ENCODE measurements at places on chromosomes 1 and 21. TPM values are rescaled to one million over a fixed set of nuclear protein-coding genes. Genes with fewer than 3 reads are reported as not detected.

Gene ATAD3C
- total RNA-seq = 7.0 TPM

Gene MFAP2
- 19.8 TPM for total RNA-seq

Gene LCE1A
- total RNA-seq = not detected

Gene PDPN
- total RNA-seq = 37.5 TPM

Gene VPS13D
- total RNA-seq = 69.0 TPM

Gene ACADM
- total RNA-seq = 49.3 TPM

Gene CASQ1
- 0.37 TPM for total RNA-seq

Gene TMEM269
- 0.06 TPM for total RNA-seq

- no peak for DNase-seq
Measured at GRCh38 chr1:38064197-38064903, 17.8 kb upstream of the POU3F1 start.

DNA sequence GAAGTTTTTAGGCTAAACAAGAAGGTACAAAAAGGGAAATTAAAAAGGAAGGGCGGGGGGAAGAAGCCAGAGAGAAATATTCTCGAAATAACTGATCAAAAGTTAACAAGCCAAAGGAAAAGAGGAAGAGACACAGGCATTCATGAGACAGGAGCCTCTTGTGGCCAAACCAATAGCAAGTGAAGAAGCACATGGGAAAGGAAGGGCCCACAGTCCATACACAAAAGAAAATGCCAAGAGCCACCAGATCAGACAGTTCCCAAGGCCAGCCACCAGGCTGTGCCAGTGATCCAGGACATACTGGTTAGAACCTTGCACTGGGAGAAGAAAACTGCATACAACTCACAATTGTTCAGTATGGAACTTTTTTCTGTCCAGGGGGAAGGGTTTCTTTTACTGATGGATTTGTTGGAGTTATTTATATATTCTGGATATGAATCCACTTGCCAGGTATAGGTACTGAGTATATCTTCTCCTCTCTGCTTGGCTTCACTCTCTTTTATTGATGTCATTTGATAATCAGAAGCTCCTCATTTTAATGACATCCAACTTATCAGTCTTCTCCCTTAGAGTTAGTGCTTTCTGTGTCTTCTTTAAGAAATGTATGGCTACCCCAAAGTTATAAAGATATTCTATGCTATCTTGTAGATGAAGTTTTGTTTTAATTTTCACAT is 76.8 kb downstream of the CD46 start:
- peak; percentile 83 for DNase-seq

- DNase-seq = no peak
Measured at GRCh38 chr1:110581682-110582145, 24.4 kb downstream of the KCNA2 start.

DNA sequence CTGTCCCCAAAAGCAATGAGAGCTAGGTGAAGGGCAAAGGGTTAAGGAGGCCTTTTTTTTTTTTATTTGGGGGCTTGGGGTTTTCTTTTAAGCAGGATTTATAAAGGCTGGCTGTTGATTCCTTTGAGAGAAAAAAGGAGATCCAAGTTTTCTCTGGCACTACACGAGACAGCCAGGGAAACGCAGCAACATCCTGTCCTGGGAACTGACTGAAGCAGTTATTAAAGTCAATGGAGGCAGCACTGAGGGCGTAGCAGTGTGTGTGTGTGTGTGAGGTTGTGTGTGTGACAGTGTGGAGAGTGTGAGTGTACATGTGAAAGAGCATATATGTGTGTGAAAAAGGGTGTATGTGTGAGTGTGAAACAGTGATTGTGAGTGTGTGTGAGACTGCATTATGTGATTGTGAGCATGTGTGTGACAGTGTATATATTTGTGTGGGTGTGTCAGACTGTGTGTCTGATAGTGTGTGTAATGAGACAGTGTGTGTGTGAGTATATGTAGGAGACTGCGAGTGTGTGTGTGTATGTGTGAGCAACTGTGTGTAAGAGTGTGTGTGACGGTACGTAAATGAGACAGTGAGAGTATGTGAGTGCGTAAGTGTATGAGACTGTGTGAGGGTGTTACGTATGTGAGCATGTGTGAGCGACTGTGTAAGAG is 65.9 kb upstream of the TIAM1 start:
- DNase-seq = no peak

GRCh38 chr1:100438789-100439188 is 86.5 kb downstream of the CDC14A start:
- no peak for DNase-seq

GRCh38 chr1:9755441-9755995 is 68.2 kb downstream of the CLSTN1 start:
- DNase-seq = no peak

DNA sequence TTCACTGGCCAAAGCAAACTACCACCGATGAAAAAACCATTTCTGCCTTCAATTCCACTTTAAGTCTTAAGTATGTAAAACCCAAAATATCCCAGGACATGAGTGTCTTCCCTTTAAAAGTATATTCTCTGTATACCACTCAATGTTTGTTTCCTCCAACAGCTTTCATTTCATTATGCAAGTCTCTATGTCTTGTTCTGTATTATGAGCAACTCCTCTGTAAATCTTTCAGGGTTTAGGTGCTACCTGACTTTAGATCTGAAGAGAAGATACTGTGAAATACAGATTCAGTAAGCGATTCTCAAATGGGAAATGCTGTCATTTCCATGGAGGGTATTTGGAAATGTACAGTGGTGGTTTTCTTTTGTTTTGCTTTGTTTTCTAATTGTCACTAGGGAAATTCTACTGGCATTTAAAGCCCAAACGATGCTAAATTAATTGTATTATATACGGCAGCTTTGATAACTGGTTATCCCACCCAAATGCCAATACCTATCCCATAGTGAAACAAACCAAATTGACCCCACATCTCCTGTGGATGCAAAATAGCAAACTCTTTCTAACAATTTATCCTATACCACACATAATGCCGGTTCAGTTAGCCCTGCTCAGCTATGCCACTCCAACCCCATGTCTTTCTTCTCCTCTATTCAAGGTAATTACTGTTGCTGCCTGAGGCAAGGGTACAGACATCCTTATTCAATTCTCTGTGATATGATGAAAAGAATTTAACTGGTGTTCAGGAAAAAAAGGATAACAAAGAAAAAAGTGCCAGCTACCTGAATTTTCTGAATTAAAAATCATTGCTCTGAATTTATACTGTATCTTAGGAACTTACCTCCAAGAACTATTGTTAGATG is 182.8 kb downstream of the EIF4G3 start:
- DNase-seq = no peak

- DNase-seq = no peak
Measured at GRCh38 chr21:36508948-36509347, 29.0 kb upstream of the CLDN14 start.

DNA sequence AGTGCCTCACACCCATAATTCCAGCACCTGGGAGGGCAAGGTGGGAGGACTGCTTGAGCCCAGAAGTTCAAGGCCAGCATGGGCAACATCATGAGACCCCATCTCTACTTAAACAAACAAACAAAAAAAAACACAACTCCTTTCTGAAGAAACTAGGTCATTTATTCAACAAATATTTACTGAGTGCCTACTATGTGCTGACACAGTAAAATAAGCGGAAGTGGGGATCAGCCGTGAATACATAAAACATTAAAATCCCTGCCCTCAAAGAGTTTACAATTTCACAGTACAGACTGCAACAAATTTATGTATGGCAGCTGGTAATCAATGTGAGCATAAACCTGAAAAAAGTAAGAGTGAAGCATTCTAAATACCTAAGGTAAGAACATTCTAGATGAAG is 65.3 kb downstream of the TUT4 start:
- DNase-seq = no peak

DNA sequence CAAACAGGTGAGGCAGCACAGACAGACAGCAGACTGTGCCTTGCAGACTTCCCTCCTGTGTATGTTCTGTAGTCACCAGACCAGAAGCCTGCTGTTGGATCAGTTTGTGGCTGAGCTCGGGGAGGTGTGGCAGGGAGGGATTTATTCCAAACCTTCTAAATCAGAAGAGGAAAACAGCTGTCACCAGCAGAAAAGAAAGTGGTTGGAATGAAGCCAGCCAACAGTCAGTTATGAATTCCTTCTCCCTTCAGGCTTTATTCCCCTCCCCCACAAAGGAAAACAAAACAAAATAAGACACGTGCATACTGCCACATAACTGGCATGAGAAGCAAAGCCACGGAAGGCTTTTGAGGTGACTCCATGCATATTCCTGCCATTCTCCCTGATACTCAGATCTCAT is 19.0 kb upstream of the PIGV start:
- DNase-seq = no peak

GRCh38 chr1:43705334-43705733 is 2.0 kb upstream of the ST3GAL3 start:
- DNase-seq = no peak

DNA sequence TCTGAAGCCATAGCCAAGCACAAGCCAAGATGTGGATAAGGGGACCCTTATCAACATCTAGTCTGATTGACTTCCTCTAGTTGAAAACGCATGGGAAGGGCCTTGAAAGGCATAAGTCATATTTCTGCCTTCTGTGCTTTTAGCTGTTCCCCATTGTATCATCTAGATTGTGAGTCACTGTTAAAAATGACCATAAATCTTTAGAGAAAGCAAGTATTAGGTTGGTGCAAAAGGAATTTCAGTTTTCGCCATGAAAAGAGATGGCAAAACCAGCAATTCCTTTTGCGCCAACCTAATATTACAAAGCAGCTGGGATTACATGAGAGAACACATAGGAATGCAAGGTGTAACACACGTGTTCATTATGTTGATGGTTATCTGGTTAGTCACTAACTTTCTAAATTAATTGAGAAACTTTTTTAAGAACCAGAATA is 63.6 kb downstream of the CLIC6 start:
- DNase-seq = no peak

- no peak for DNase-seq
Measured at GRCh38 chr1:39737546-39738169, 1.0 kb upstream of the PPIE start.

DNA sequence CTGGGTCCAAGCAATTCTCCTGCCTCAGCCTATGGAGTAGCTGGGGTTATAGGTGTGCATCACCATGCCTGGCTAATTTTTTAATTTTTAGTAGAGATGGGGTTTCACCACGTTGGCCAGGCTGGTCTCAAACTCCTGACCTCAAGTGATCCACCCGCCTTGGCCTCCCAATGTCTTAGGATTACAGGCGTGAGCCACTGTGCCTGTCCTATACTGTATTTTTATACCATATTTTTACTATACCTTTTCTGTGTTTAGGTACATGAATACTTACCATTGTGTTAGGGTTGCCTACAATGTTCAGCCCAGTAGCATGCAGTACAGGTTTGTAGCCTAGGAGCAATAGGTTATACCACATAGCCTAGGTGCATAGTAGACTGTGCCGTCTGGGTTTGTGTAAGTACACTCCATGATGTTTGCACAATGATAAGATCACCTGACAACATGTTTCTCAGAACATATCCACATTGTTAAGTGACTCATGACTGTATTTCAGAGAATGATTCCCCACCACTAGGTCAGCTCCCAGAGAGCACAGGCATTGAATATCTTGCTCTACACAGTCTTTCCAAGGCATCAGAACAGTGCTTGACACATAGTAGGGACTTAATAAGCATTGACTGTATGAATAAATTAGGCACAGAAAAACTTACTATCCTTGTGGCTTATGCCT is 6.0 kb upstream of the CITED4 start:
- DNase-seq = peak; percentile 49

GRCh38 chr21:45698493-45699184 is 55.1 kb downstream of the PCBP3 start:
- no peak for DNase-seq

- DNase-seq = no peak
Measured at GRCh38 chr21:17784180-17784598, 35.0 kb downstream of the C21orf91 start.

DNA sequence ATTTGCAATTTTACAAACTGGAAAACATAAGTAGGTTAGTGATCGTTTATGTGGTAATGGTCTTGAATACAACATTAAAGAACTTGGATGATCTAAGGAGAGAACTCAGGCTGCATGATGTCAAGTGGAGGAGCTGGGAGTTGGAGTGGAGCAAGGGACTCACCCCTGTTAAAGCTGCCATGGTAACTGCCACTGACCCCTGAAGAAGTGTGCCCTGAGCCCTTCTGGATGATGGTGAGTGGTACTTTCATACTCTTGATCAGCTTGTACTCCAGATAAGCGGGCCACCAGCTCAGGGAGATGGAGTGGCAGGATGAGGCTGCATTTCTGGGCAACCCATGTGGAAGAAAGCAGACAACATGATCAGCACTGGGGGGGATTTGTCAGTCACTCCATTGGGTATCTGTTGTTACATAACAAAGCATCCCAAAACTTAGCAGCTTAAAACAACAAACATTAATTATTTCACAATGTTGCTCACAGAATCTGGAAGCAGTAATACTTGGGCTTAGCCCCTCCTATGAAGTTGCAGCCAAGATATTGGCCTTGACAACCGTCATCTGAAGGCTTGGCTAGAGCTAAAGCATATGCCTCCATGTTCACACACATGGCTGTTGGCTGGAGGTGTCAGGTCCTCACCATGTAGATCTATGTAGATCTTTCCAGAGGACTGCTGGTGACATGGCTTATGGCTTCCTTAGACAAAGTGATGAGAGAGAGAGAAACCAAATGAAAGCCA is 213.8 kb downstream of the DUSP10 start:
- DNase-seq = no peak

GRCh38 chr21:45151445-45152160 is 77.2 kb downstream of the ADARB1 start:
- no peak for DNase-seq

- no peak for DNase-seq
Measured at GRCh38 chr21:40680311-40680710, 166.6 kb downstream of the DSCAM start.

- DNase-seq = no peak
Measured at GRCh38 chr21:46065914-46066551, 31.9 kb upstream of the COL6A2 start.

GRCh38 chr1:58722967-58723366 is 23.1 kb upstream of the MYSM1 start:
- no peak for DNase-seq

DNA sequence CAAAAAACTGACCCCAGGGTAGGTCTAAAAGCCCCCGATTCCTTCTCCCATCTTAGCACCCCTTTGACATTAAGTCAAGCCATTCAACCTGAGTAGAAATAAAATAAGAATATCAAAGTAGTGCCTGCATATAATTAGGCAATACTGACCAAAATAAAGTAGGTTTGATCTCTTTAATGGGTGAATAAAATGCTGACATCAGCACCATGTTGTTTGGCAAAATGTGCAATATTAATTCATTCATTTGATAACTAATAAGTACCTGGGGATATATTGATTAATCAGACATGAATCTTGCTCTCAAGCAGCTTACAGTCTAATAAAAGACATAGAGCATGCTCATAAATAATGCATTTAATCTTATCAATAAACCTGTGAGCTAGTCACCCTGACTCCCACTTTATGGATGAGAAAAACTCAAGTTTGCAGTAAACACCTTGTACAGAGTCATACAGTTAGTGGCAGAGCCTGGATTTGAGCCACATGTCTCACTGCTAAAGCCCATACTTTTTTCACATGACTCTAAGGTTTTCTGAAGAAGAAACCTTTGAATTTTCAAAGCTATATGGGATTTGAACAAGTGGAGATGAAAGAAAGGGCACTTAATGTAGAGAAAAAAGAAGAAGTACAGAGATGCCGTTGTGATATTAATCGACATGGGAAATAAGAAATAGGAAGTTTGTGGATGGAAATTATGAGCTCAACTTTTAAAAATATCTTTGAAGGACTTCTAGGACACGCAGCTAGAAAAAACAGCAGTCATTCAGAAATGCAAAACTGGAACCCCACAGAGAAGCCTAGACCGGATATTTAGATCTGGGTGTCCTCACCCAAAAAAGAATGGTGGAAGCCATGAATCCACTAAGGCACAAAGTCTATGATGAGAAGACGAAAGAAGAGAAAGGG is 183.9 kb downstream of the TOMM20 start:
- no peak for DNase-seq

Measured in mucosa of gallbladder (tissue), 1 donor.